ENCODE measurements at places on chromosomes 1 and 21. TPM values are rescaled to one million over a fixed set of nuclear protein-coding genes. Genes with fewer than 3 reads are reported as not detected.

- peaks cover 7% of the 10 kb centered on the region for H3K4me1 ChIP-seq
- no peaks in the 10 kb centered on the region for H3K27me3 ChIP-seq
- no peak overlapping the region for H3K27ac ChIP-seq
- no peaks in the 10 kb centered on the region for H3K36me3 ChIP-seq
- no peak overlapping the region for H3K4me3 ChIP-seq
- DNase-seq = peak; percentile 39
These were observed 20.8 kb upstream of the LAPTM5 start for GRCh38 chr1:30778154-30778978.

GRCh38 chr1:81738875-81739274 lies 61.9 kb upstream of the ADGRL2 start:
- no peak overlapping the region for H3K4me3 ChIP-seq
- no peaks in the 10 kb centered on the region for H3K27me3 ChIP-seq
- H3K27ac ChIP-seq = no peak overlapping the region

GRCh38 chr1:184940226-184940625 lies 34.1 kb downstream of the NIBAN1 start:
- no peaks in the 10 kb centered on the region for H3K36me3 ChIP-seq
- no peaks in the 10 kb centered on the region for H3K27me3 ChIP-seq
- DNase-seq = no peak
- peaks cover 21% of the 10 kb centered on the region for H3K4me1 ChIP-seq

DNA sequence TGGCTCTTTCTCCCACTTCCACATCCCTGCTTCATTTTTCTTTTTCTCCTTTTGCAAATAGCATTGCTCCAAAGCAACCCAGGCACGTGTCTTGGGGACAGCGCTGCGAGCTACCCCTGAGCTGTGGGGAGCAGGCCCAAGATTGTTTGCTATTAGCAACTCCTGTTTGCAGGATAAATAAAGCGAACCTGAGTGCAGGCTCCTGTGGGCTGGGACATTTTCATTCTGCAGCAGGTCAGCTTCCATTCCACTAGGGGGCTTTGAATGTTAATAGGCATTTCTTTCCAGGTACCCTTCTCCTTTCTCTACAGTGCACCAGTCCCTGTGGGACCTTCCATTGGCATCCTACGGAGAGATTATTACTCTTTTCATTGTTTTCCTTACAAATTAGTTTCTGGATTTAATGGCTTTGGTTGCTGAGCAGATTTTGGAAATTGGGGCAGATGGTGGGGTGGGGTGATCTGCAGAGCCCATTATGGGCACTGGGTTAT lies 54.0 kb downstream of the OLFML3 start:
- no peak overlapping the region for H3K4me3 ChIP-seq
- H3K27me3 ChIP-seq = no peaks in the 10 kb centered on the region
- DNase-seq = no peak
- H3K27ac ChIP-seq = no peak overlapping the region
- H3K4me1 ChIP-seq = no peaks in the 10 kb centered on the region

GRCh38 chr1:237145379-237146135 lies 103.6 kb downstream of the RYR2 start:
- DNase-seq = no peak
- no peaks in the 10 kb centered on the region for H3K36me3 ChIP-seq
- no peak overlapping the region for H3K4me3 ChIP-seq
- H3K27me3 ChIP-seq = no peaks in the 10 kb centered on the region
- no peak overlapping the region for H3K27ac ChIP-seq

- no peaks in the 10 kb centered on the region for H3K36me3 ChIP-seq
- no peak overlapping the region for H3K4me3 ChIP-seq
- peaks cover 33% of the 10 kb centered on the region for H3K4me1 ChIP-seq
- H3K27me3 ChIP-seq = no peaks in the 10 kb centered on the region
- peak; percentile 8 for DNase-seq
These were observed 50.4 kb downstream of the ELK4 start for GRCh38 chr1:205581321-205581980.

DNA sequence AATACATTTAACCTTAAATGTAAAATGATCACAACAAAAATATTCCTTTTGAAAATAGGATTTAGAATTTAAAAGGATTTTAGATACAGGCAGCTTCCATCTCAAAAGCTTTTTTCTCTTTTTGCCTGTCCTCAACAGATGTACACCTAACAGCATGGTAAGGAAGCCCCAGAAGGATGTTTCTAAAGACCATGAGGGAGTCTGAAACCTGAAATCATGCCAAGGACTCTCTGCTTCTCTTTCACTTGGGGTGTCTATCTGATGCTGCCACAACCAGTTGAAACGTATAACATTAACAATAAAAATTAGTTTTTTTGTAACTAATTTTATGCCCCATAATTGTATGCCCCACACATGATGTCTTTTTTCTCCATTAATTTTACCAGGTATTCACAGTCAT lies 5.4 kb upstream of the ZNF281 start:
- H3K27me3 ChIP-seq = no peaks in the 10 kb centered on the region
- peak overlapping the region; percentile 18 for H3K27ac ChIP-seq
- no peak overlapping the region for H3K4me3 ChIP-seq
- H3K36me3 ChIP-seq = no peaks in the 10 kb centered on the region
- DNase-seq = no peak

GRCh38 chr1:8572106-8572505 lies 245.3 kb downstream of the RERE start:
- peak overlapping the region; percentile 7 for H3K27ac ChIP-seq
- no peaks in the 10 kb centered on the region for H3K36me3 ChIP-seq
- no peak overlapping the region for H3K4me3 ChIP-seq
- no peak for DNase-seq

GRCh38 chr1:93446837-93447451 lies 974 bp upstream of the FNBP1L start:
- peak overlapping the region; percentile 95 for H3K4me3 ChIP-seq
- peak overlapping the region; percentile 79 for H3K27ac ChIP-seq
- no peaks in the 10 kb centered on the region for H3K36me3 ChIP-seq
- peaks cover 28% of the 10 kb centered on the region for H3K4me1 ChIP-seq
- H3K27me3 ChIP-seq = no peaks in the 10 kb centered on the region

GRCh38 chr1:184210031-184210430 lies 158.5 kb downstream of the TSEN15 start:
- H3K27me3 ChIP-seq = no peaks in the 10 kb centered on the region
- H3K4me1 ChIP-seq = peaks cover 7% of the 10 kb centered on the region
- DNase-seq = peak; percentile 26
- no peaks in the 10 kb centered on the region for H3K36me3 ChIP-seq
- H3K27ac ChIP-seq = no peak overlapping the region
- H3K4me3 ChIP-seq = no peak overlapping the region

DNA sequence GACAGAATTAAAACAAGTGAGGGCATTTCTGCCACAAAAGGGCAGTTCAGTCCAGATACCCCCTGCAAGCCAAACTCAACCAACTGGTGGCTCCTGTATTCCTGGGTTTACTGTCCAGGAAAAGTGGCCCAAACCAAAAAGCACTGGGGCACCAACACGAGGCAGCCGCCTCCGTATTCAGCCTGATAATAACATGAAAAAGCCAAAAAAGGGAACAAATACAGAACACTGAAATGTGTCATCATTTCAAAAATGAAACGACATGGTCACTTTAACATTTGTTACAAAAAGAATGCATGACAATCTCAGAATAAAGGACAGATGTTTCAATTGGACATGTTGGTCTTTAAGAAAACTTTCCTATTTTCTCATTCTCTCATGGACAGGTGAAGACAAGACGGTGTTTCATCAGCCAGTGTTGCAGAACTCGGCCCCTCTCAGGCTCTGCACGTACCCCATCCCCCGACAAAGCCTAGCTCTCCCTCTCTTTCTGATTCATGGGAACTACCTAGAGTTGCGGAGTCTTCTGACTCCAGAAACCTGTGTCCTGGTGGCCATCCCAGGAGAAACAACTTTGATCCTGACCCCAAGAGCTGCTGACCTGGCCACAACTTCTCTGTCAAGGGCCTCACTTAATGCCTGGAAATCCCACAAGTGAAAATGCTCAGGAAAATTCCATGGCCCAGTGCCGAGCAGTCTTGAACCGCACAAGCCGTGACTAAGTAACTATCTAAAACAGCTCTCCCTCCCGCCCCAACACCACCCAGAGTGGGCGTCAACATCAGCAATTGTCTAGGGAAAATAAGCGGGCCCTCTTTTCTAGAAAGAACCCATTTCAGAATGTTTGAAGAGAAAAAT lies 27.1 kb downstream of the ZBTB17 start:
- H3K27ac ChIP-seq = peak overlapping the region; percentile 80
- no peaks in the 10 kb centered on the region for H3K27me3 ChIP-seq
- no peak overlapping the region for H3K4me3 ChIP-seq
- H3K36me3 ChIP-seq = peaks cover 8% of the 10 kb centered on the region

- H3K27me3 ChIP-seq = no peaks in the 10 kb centered on the region
- no peak overlapping the region for H3K4me3 ChIP-seq
- no peak overlapping the region for H3K27ac ChIP-seq
- H3K4me1 ChIP-seq = peaks cover 18% of the 10 kb centered on the region
These were observed 121.0 kb upstream of the TSPAN2 start for GRCh38 chr1:115210302-115210711.

GRCh38 chr1:23931491-23931880 lies 18.3 kb upstream of the CNR2 start:
- H3K27me3 ChIP-seq = no peaks in the 10 kb centered on the region
- no peaks in the 10 kb centered on the region for H3K4me1 ChIP-seq
- H3K4me3 ChIP-seq = no peak overlapping the region
- H3K36me3 ChIP-seq = no peaks in the 10 kb centered on the region

DNA sequence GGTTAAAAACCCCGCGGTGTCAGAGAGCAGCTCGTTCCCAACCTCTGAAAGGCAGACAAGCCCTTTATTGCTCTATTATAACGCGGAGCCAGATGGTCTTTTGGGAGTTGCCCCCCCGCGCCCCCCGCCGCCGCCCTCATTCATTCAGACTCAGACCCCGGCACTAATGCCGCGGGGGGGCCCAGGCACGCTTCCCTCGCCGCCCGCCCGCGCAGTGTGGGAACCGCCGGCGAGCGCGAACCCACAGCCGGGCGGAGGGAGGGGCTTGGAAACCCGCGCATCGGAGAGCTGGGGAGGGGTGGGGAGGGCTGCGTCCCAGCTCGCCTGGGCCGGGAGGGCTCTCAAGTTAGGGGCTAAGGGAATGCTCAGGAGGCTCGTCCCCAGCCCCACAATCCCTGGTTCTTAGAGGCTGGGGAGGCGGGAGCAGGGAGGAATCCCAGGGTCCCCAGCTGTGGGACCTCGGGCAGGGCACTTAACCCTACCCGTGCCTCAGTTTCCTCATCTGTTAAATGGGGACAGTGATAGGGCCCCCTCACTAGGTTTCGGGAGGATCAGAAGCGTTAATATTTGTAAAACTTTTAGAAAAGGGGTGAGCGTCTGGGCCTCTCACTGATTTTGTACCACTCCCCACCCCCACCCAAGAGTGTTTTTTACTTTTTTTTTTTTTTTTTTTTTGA lies 10.9 kb upstream of the HES5 start:
- H3K36me3 ChIP-seq = no peaks in the 10 kb centered on the region
- no peak overlapping the region for H3K27ac ChIP-seq
- H3K4me1 ChIP-seq = peaks cover 14% of the 10 kb centered on the region
- DNase-seq = no peak
- H3K4me3 ChIP-seq = no peak overlapping the region

GRCh38 chr1:9244501-9245229 lies 10.1 kb downstream of the H6PD start:
- H3K4me3 ChIP-seq = no peak overlapping the region
- no peaks in the 10 kb centered on the region for H3K36me3 ChIP-seq

GRCh38 chr1:63557365-63557987 lies 34.2 kb downstream of the EFCAB7 start:
- H3K27ac ChIP-seq = no peak overlapping the region
- no peaks in the 10 kb centered on the region for H3K36me3 ChIP-seq
- H3K4me1 ChIP-seq = peaks cover 4% of the 10 kb centered on the region
- no peaks in the 10 kb centered on the region for H3K27me3 ChIP-seq
- DNase-seq = peak; percentile 48

DNA sequence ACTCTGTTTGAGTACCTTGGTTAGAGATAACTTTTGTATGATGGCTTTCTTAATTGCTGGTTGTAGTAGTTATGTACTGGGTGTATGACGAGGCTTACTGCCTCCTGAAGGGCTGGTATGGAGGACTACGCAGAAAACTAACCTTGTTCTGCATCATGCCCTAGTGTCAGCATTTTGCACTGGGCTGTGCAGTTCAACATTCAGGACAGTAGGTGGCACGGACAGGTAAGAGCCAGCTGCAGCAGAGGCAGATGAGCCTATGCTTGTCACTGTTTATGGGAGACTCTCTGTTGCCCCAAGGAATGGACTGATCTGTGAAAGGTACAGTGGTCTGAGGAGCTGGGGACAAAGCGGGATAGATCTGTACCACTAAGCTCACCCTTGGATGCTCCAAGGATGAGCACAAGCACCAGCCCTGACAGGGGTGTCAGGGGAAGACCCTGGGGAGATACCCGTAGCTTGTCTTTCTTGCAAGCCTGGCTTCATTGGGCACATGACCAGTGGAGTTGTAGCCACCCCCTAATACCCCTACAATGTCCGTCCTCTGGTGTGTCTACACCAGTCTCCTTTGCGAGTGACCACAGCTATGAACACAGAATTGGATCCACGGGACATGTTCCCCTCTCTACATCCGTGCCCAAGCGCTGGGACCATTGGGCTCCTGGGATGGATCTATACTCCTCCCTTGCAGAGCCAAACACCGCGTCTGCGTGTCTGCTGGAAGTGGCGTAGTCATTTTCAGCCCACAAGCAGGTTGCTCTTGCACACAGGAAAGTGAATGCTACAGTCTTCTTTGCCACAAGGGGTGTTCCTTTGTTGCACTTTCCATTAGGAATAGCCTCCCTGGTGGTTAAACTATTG lies 51.1 kb upstream of the CFHR3 start:
- peak; percentile 80 for DNase-seq
- no peaks in the 10 kb centered on the region for H3K36me3 ChIP-seq
- no peak overlapping the region for H3K27ac ChIP-seq
- no peaks in the 10 kb centered on the region for H3K4me1 ChIP-seq
- no peak overlapping the region for H3K4me3 ChIP-seq
- no peaks in the 10 kb centered on the region for H3K27me3 ChIP-seq

DNA sequence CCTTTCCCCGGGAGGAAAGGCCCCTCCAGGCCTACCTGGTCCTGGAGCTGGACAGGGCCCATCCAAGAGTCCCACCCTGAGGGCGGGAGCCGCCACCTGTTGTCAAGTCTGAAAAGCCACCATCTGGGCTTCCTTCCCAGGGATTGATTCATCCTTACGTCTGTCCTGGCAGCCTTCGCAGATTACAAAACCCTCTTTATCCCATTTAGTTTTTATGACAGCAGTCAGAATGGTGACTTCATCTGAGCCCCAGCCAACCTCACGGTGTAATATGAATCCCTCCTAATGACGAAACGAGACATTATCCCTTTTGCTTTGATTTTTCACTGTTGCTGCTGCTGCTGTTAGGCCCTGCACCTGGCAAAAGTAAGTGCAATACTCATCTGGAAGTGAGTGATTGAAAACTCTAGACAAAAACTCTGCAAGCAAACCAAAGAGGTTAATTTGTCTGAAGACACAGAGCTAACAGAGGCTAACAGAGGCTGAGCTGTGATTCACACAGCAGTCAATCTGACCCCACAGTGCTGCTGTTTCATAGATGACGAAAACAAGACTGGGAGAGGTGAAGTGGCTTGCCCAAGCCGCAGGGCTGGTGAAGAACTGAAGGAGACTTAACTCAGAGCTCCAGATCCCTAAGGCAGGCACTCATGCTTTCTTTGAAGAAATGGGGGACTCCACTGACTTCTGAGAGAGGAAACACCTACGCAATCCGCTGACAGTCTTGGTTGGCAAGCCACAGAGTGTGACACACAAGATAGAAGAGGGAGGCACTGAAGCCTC lies 30.0 kb upstream of the S100A7 start:
- H3K4me3 ChIP-seq = no peak overlapping the region
- no peaks in the 10 kb centered on the region for H3K36me3 ChIP-seq
- no peaks in the 10 kb centered on the region for H3K27me3 ChIP-seq
- H3K4me1 ChIP-seq = peaks cover 11% of the 10 kb centered on the region
- peak; percentile 57 for DNase-seq

TRMT1L gene
- total RNA-seq = 10.5 TPM

C1orf21 gene
- total RNA-seq = 8.3 TPM

LCE2C gene
- not detected for total RNA-seq

SPAG17 gene
- 1.6 TPM for total RNA-seq

CD2 gene
- 2.1 TPM for total RNA-seq

TNNI3K gene
- not detected for total RNA-seq

SERPINC1 gene
- total RNA-seq = not detected

DMRTA2 gene
- total RNA-seq = not detected

VSIG8 gene
- not detected for total RNA-seq

RERE gene
- 74.5 TPM for total RNA-seq
